Large intestine (tissue), 12 donors: ENCODE measurements at places on chromosomes 1 and 21. TPM values are rescaled to one million over a fixed set of nuclear protein-coding genes. Genes with fewer than 3 reads are reported as not detected.

PIK3C2B gene
- polyA plus RNA-seq: 26.3 TPM

SYT14 gene
- polyA plus RNA-seq: 1.0 TPM

RXFP4 gene
- 0.34 TPM for polyA plus RNA-seq

NTNG1 gene
- polyA plus RNA-seq: 4.9 TPM

KCNJ9 gene
- polyA plus RNA-seq: 0.36 TPM

BRWD1 gene
- 32.9 TPM for polyA plus RNA-seq

EXO1 gene
- polyA plus RNA-seq: 5.3 TPM

ETNK2 gene
- 34.3 TPM for polyA plus RNA-seq

TMEM82 gene
- 15.6 TPM for polyA plus RNA-seq

SLFNL1 gene
- polyA plus RNA-seq: 0.85 TPM

DISP3 gene
- 0.76 TPM for polyA plus RNA-seq

GUCA2B gene
- 72.5 TPM for polyA plus RNA-seq

S100A12 gene
- 0.36 TPM for polyA plus RNA-seq
